H4 (cell line): ENCODE measurements at places on chromosomes 11 and 22. TPM values are rescaled to one million over a fixed set of nuclear protein-coding genes. Genes with fewer than 3 reads are reported as not detected.

The GLYATL1 gene
- 0.56 and 1.5 TPM in 2 replicates for total RNA-seq

The BEST1 gene
- total RNA-seq: 0.39 and 0.62 TPM in 2 replicates

The HEPN1 gene
- total RNA-seq: not detected in 2 replicates

The RCOR2 gene
- 0.49 and 0.66 TPM in 2 replicates for total RNA-seq

The CDHR5 gene
- not detected in 2 replicates for total RNA-seq

The SLC3A2 gene
- 478 and 499 TPM in 2 replicates for total RNA-seq

The LUZP2 gene
- 0.25 and 0.77 TPM in 2 replicates for total RNA-seq

The CD44 gene
- 211 and 238 TPM in 2 replicates for total RNA-seq

The RAB39A gene
- 0.92 and 1.4 TPM in 2 replicates for total RNA-seq

The OR8G1 gene
- not detected in 2 replicates for total RNA-seq

The OTOG gene
- total RNA-seq: not detected in 2 replicates

The PLAAT2 gene
- not detected in 2 replicates for total RNA-seq

The OR5T1 gene
- total RNA-seq: not detected in 2 replicates

The MYOD1 gene
- total RNA-seq: not detected in 2 replicates

The PLAAT5 gene
- not detected in 2 replicates for total RNA-seq

The OR4C13 gene
- total RNA-seq: not detected in 2 replicates

The MS4A6A gene
- total RNA-seq: not detected in 2 replicates

The UPB1 gene
- not detected in 2 replicates for total RNA-seq

The LGR4 gene
- total RNA-seq: 25.1 and 28.5 TPM in 2 replicates

The NXPE1 gene
- total RNA-seq: not detected in 2 replicates

The TEAD1 gene
- 33.8 and 42.3 TPM in 2 replicates for total RNA-seq

The BLID gene
- 0.10 and 0.16 TPM in 2 replicates for total RNA-seq

The OR6T1 gene
- not detected in 2 replicates for total RNA-seq

The C11orf87 gene
- total RNA-seq: not detected in 2 replicates

The TMEM191C gene
- 0.25 TPM in 1 of 2 replicates, not detected in the other for total RNA-seq

The EIF3F gene
- total RNA-seq: 420 and 437 TPM in 2 replicates

The CRYBB2 gene
- total RNA-seq: 0.51 and 1.6 TPM in 2 replicates

The CRYBB3 gene
- total RNA-seq: not detected in 2 replicates

The OR4C11 gene
- not detected in 2 replicates for total RNA-seq

The CTSF gene
- 9.1 and 11.3 TPM in 2 replicates for total RNA-seq

The MGAT3 gene
- 0.80 and 1.1 TPM in 2 replicates for total RNA-seq
